NCI-H446 (cell line): ENCODE measurements at places on chromosomes 2 and 18.

GRCh38 chr2:225165052-225165451 is 122.8 kb upstream of the DOCK10 start:
- no peak for DNase-seq

GRCh38 chr2:76678383-76679024 is 843.7 kb downstream of the LRRTM4 start:
- no peak for DNase-seq

DNA sequence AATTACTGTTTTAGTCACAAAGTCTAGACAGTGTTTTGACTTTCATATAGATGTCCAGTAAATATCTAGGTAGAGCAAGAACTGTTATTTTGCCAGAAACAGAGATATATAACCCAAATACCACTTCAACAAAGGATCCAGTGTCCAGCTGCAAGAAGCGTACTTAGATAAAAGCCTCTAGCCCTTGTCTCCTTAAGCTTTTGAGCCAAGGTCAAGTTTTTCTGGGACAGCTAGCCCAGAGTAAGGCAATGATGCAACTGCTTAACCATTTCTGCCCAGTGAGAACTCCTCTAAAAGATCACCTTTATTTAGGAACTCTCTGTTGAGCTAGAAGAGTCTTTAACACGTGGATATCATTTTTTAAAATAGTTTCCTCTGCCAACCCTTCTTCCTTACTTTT is 1424.9 kb upstream of the NXPH2 start:
- DNase-seq = no peak

- DNase-seq = no peak
These were observed 32.5 kb upstream of the ICOS start for GRCh38 chr2:203904022-203904421.

DNA sequence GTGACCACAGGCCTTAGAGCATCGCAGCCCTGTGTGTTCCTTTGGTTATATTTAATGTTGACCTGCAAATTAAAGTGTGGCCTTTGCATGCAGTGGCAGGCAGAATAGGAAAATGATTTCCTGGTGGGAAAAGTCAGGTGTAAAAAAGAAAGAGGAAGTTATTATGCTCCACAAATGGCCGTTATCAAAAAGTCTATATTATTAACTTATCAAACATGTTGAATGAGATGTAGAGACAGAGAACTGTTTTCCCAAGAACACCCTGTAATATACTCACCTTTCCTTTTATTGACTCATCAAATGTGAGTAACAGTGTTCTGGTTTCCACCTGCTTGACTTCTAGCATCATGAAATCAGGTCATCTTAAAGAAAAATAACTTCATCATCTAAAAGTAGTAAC is 35.3 kb downstream of the MEIS1 start:
- no peak for DNase-seq

DNA sequence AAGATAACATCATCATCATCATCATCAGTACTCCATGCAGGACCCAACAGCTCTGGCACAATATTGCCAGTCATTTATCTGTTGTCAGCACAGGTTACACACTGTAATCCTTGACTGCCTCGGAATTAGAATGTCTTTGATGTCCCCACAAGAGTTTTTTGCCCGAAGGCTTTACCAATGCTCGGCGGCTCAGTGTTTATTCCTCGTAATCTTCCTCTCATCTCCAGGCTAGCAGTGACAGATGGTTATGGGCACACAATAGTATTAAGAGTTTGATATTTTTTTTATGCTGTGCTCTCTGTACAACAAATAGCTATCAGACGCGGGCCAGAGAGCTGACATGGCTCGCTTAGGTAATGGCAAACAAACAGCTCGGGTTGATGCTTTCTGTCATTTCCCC is 515.2 kb downstream of the ZEB2 start:
- DNase-seq = no peak

DNA sequence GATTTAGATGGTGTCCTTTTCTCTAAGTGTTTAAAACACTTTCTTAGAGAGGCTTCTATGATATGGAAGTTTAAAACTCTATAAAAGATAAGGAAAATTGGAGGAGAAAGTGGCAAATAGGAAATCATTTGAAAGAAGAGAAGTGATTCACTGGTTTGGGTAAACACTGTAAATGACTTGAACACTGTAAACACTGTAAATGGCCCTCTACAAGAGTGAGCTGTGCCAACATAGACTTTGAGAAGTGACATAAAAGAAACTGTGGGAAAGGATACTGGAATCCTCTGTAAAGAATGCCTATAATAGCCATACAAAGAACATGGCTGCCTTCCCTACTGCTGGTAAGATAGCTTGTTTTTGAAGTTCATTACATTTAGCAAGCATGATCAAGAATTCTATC is 210.9 kb upstream of the SIX3 start:
- no peak for DNase-seq

GRCh38 chr2:151860613-151861146 is 32.5 kb upstream of the ARL5A start:
- no peak for DNase-seq

DNA sequence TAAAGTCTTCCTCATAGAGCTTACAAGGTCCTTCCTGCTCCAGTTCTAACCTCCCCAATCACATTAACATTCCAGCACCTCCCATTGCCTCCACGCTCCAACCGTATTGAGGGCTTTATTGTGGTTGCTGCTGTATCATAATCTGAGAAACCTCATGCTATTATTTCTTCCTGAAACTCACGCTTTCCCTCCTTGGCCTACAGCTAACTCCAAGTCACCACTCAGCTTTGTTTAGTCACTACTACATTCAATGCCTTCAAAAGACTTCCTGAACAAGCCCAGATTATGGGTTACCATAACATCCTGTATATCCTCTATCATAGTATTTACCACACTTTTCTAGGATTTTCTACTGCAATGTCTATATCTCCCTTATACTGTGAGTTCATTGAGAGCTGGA is 230.4 kb downstream of the IKZF2 start:
- no peak for DNase-seq

- DNase-seq = no peak
These were observed 325.5 kb downstream of the LRP1B start for GRCh38 chr2:141805302-141805701.

DNA sequence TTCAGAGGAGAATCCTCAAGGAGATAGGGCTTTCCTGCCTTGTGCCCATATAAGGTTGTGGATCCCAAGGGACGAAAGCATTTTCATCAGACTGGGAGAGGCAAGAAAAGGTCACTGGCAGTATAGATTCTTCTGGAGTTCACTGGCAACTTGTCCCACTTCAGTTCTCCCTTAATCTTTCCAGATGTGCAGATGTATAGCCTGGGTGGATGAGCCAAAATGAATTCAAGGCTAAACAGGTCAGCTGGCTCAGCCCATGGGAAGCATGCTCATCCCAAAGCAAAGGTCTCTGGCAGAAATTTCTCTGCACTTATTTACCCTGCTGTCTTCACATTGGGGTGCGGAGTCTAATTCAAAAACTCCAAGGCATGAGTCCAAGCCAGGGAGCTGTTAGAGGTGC is 148.9 kb upstream of the TNP1 start:
- DNase-seq = no peak

GRCh38 chr2:189676471-189676870 is 2.0 kb downstream of the ANKAR start:
- no peak for DNase-seq

DNA sequence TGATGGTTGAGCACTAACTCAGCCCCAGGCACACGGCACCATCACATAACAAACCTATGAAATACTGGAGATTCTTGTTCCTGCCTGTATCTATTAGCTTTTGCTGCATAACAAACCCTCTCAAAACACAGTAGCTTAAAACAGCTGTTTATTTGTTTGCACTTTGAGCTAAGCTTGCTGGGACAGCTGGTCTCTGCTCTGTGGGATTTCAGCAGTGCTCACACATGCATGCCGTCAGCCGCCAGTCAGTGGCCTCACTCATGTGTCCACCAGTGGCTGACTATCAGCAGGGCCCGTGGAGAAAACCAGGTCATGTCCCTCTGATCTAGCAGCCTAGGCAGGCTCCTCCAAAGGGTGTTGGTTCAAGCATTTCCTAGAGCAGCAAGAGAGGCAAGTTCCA is 52.8 kb upstream of the RAB12 start:
- DNase-seq = no peak

DNA sequence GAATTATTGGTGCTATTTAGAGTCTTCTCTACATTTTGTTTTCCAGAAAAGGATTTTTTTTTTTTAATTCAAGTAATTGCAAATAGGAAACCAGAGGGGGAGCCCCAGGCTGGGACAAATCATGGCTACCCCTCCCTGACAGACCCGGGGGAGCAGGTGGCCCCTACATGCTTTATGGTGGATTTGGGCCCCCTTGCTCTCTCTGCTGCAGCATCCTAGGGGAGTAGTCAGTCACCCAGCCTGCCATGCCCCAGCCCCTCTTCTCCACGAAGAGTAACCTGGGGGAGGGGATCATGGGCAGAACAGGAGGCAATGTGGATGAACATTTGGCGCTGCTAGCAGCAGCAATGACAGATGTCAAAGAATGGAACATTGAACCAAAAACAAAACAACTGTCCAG is 4.6 kb downstream of the C2orf81 start:
- no peak for DNase-seq

GRCh38 chr2:168814046-168814445 is 11.6 kb downstream of the NOSTRIN start:
- no peak for DNase-seq

DNA sequence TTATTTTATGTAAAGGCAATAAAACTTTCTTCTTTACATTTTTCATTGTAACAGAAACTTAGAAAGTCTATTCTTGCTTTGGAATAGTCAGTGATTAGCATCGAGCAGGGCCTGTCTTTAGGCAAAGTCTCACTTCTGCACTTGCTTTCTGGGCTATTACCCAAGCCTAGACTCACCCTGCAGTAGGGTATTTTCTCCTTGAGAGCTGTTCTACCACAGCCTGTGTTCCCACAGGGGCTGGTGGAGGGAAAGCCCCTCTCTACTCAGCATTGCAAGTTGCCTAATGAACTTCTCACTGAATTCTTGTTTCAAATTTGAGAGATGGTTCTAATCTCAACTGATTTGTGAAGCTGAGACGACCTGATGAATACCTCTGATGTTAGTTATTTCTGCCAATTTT is 111.7 kb upstream of the KLHL14 start:
- no peak for DNase-seq

DNA sequence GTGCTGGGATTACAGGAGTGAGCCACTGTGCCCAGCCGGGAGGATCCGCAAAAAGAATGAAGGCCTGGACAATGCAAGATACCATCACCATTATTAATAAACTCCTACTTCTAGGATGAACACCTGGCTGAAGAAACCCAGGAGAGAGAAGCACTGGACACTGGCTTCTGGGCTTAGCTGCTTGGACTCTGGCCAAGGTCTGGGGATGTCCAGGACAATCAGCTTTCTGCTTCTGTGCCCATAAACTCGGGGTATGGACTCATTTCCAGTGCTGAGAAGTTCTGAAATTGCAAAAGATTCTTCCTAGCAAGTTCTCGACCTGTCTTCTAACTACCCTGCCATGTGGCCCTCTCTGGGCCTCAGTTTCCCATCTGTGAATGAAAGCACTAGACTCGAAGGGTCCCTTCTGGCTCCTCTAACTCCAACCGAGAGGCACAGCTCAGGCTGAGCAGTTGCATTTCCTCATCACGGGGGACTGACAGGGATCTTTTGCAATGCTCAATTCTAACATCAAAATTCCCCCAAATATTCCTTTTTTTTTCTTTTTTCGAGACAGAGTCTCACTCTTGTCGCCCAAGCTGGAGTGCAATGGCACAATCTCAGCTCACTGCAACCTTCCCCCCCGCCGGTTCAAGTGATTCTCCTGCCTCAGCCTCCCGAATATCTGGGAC is 2.4 kb upstream of the SH2D6 start:
- no peak for DNase-seq

GRCh38 chr2:29129586-29130281 is 14.5 kb downstream of the CLIP4 start:
- no peak for DNase-seq

- DNase-seq = no peak
These were observed 688.9 kb upstream of the NRXN1 start for GRCh38 chr2:51720826-51721225.

DNA sequence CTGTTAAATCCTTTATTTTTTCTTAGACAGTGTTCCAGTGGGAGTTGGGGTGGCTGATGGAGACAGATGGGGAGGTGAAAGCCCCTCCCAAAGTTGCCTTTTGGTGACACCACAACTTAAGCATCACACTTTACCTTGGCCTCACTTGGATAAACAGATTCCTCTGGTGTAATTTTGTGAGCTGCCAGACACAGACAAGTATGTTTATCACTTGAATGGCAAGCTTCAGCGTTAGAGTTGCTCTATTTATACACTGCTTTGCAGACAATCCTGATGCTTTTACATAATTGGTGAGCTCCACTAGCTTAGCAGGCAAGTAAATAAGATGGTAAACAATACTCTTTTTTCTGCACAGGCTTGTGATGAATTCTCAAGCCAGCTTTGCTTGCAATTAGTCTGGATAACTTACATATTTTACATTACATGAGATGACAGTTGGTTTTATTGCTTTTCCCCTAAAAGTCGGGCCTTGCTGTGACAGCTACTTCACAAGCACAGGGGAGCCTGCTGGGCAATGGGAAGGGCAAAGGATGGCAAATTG is 226.2 kb downstream of the SLC8A1 start:
- DNase-seq = no peak

- no peak for DNase-seq
These were observed 18.8 kb downstream of the ATG4B start for GRCh38 chr2:241656190-241656741.

DNA sequence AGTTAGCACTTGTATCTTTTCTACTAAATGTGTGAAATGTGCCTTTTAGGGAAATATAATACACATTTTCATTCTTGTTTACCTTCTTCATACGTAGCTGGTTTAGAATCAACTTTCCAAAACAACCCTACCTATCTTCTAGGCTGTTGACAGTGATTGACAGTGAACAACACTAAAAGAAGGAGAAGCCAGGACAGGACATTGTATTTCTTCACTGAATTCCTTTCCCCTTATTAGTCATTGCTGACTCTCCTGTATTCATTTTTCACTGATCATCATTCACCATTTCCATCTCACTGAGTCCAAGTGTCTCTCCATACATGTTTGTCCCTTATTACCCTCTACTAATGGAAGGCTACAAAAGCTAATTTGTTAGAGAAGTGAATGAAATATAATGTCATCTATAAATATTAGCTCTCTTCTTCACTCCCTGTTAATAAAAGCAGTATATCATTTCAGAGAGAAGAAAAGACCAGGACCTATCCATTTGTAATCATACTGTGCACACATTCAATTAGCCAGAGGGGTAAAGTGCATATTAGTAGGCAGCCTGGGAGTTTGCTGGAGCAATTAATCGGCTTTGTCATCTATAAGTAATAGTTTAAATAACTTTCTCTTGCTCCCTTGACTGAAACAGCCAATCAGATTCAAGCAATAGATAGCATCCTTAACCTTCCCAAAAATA is 192.5 kb upstream of the FOSL2 start:
- no peak for DNase-seq
